Non-pigmented ciliary epithelial cell (primary cell): ENCODE measurements at places on chromosomes 7 and 10.

GRCh38 chr10:31390804-31391203, 71.8 kb downstream of the ZEB1 start:
- no peak for DNase-seq

GRCh38 chr7:36879021-36879420, 154.7 kb upstream of the AOAH start:
- DNase-seq = no peak

DNA sequence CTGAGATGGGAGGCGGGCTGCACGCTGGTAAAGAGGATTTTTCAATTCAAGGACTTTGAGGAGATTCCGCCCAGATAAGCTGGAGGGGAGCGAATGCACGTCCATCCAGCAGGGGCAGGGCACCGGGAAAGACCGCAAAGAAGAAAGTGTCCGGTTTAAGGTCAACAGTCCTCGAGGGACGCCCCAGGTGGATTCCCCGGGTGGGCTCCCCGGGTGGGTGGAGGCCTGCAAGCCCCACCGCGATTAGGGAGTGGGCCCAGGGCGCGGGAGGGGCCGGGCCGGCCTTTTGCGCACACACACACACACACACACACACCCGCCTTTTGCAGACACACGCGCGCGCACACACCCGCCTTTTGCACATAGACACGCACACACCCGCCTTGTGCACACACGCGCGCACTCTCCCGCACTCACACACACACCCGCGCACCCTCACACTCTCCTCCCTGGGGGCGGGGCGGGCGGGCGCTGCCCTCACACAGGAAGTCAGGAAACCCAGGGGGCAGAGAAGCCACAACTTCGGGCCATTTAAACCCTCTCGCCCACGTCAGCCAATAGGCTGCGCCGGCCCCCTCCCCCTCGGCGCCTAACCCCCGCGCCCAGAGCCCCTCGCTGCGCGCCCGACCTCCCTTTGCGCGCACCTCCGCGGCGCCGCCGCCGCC, 615 bp downstream of the ARHGAP12 start:
- no peak for DNase-seq

DNA sequence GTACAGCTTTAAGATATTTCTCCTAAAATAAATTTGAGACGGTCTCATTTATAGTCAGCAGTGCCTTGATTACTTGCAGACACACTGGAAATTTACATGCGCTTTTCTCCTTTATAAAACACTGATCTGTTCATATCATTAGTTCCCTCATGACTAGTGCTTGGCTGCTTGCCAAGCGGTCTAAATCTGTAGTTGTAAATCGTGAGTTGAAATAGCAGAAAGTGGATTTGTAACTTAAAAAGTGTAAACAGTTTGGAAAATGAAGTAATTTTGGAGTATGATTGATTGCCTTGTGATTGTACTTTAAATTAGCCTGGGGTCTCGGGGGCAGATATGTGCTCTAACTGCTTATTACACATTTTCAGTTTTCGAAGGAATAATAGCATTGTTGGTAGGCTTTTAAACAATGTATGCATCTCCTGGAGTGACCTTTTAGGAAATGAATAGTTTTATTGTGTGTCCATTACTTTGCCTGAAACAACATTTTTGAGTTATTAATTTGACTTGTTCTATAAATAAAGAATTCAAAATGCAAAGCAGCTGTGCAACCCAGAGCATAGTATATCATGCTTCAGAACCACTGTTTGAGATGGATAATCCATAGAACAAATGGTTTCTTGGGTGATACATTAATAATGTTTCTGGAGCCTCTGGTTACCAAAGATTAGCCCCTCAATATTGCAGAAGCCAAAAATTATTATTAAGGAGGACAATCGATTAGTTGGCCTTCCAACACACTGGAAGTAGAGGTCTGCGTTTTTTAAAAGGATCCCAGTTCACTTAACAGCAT, 73.3 kb downstream of the ARID5B start:
- no peak for DNase-seq

GRCh38 chr10:42767906-42768305, 14.7 kb upstream of the BMS1 start:
- no peak for DNase-seq

GRCh38 chr10:17682236-17682946, 38.4 kb downstream of the STAM start:
- DNase-seq = no peak

DNA sequence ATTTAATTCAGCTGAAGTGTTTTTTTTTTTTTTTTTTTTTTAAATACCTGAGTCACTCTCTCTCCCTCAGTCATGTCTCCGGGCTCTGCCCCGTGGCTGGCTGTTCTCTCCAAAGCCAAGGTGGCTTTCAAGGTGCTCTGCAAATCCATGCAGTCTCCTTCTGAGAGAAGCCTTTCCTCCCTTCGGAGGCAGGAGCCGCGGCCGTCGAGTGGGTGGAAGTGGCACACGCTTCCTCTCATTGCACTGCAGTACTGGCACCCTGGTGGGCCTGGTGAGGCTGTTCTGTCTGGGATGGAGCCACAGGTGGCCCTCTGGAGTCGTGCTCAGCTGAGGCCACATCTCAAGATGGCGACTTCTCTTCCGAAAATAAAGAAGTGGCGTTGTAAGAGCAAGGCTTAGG, 221.8 kb downstream of the GLRX3 start:
- no peak for DNase-seq

DNA sequence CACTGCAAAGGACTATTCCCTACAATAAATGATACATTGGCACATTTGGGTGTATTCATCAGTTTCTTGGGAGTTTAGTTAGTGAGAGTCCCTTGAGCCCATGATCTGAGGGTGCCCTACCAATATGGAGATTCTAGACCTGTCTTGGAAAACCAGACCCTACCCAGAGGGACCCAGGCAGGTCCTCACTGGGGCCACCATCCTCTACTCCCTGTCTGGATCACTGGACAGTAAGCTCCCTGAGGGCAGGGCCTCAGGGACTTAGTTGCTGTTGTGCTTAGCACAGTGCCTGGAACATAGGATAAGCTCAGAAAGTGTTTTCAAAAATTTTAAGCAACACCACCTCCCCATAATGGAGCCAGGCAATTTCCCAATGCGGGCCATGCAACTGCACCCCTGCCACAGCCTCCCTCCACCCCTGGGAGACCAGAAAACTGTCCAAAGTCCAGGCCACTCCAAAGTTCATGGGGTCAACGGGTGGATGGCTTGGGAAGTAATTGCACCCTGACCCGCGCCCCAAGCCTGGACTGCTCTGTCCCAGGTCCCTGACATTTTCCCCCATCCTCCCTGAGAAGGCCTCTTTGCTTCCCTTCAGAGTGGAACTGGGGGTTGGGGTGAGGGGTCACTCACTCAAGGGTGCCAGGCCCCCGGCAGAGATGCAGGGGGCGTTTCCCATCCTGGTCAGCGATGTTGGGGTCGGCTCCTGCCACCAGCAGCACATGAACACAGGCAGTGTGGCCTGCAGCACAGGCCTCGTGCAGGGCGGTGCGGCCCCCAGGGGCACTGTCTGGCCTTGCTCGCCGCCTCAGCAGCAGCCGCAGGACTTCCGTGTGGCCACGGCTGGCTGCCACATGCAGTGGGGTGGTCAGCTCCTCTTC, 1.0 kb downstream of the ASB10 start:
- no peak for DNase-seq

DNA sequence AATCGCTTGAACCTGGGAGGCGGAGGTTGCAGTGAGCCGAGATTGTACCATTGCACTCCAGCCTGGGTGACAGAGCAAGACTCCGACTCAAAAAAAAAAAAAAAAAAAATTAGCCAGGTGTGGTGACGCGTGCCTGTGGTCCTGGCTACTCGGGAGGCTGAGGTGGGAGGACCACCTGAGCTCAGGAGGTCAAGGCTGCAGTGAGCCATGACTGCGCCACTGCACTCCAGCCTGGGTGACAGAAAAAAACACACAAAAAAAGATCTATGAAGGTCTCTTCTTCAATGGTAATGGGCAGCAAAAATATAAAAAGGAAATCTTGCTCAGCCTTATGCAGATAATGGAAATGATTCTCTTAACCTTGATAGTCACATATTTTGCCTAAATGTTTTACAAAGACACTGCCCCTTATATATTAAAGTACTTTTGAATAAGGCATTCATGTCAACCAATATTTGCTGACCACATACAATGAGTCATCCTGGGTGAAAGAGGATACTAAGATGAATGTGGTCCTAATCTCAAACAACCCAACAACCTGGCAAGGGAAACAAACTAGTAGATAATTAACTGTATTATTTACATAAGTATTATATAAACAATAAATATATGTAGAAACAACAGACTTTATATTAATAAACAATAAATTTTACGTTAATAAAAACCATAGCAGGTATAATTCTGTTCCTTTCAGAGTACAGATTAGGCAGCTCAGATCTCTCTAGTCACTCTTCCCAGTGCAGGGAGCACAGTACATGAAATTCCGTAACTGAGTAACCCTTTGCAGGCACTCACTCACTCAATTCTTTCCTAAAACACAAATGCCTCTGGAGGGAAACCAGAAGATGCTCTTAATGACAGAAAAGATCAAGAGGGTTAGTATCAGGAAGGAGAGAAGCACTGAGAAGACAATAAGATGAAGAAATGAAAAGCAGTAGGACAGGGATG, 8.1 kb downstream of the TOMM7 start:
- DNase-seq = peak; percentile 37

- DNase-seq = no peak
These were observed 162.9 kb downstream of the MGMT start for GRCh38 chr10:129629911-129630310.

DNA sequence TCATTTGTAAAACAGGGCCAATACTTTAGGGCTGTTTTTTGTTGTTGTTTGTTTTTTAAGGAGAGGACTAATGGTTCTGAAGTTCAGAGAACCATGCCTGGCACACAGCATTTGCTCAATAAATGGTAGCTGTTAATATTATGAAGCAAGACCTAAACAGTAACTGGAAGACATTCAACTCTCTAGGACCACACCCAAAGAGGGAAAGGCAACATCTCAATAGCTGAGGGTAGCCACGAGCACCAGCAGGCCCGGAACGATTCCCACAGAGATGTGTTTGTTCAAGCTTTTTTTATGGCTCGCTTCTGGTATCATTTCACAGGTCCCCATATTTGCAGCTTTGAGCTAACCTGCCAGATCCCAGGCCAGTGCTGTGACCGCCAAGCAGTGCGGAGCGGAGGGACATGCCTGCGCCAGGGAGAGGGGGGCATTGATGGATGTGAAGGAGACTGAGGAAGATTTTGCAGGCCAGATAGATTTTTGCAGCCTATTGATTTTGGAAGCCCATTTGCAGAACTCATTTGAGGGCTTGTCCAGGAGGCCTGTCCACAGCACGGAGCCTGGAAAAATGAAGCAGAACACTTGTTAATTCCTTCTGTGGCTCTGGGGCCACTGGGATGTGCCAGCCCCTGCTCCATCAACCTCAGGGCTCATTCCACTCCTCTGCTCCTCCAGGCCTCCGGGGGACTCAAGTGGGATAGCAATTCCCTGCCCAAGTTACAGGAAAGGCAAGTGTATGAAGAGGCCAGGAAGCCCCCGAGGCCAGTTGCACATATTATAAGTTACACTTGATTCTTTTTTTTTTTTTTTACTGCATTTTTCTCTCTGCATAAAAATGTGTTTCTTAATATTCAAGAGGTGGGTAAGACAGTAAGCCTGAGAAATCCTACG, 57.3 kb upstream of the FGFR2 start:
- DNase-seq = no peak

DNA sequence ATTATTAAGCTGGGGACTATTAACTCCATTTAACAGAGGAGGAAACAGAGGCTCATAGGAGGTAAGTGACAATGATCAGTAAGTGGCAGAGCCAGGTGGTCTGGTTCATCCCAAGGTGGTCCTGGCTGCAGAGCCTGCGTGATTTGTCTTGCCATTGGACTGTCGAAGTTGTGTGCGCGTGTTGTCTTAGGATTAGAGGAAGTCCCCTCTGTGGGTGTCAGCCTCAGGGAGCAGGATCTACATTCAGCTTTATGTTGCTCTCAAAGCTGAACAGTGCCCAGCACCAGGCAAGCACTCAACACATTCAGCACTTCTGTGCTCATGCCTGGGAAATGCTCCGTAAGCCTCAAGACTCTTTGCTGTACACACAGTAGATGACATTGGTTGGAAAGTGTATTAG, 139.5 kb downstream of the HERPUD2 start:
- DNase-seq = no peak

- DNase-seq = no peak
These were observed 106.3 kb downstream of the GLRX3 start for GRCh38 chr10:130242513-130242912.

DNA sequence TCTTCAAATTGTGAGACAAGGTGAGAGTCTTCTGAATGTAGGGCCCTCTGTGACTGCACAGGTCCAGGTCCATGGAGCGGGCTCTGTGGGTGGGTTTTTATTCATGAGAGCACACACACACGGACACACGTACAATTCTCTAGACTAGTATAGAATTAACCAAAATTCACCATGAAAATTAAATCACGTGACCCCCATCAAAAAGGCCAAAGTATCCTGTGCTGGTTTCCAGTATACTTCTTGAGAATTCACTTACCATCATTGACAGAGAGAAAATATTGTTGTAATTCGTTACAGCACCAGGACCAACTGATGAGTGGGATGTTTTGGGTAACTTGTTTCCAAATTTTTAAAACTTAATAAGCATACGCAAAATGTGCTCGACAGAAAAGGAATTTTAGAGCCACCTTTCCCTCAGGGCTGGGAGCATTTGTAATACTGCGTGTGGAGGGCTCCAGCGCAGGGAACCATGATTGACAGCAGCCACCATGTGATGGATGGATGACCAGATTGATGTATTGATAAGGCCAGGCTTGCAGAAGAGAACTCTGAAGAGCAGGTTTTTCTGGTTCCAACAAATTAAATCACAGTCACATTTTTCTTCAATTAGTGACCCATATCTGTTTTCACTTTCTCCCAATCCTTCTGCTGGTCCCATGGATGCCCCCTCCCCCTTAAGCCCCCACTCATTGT, 14.9 kb upstream of the DNTT start:
- DNase-seq = no peak

GRCh38 chr7:50531928-50532327, 33.3 kb downstream of the DDC start:
- no peak for DNase-seq

DNA sequence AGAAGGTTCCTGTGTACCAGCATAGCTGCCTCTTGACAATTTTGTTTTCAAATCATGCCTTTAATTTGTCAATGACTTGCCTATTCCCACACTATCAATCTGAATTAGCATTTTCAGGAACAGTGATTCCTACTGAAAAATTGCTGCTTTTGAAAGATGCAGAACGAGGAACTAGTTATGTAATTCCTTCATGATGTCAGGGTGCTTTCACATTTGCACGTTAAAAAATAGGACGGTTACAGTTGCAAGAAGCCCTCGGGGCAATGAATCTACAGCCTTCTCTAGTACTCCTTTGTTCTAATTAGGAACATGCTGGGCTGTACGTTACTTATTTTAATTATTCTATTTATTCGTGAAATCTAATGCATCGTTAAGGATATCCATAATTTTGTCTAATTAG, 253.9 kb downstream of the OTUD1 start:
- no peak for DNase-seq
